Cortex of kidney (tissue), 1 donor: ENCODE measurements at places on chromosomes 16 and 17.

- no peak for DNase-seq
These were observed 70.2 kb downstream of the HIC1 start for GRCh38 chr17:2125013-2125535.

- DNase-seq, result no peak
These were observed 13.9 kb upstream of the NCBP3 start for GRCh38 chr17:3859940-3860339.

- no peak for DNase-seq
These were observed 16.7 kb downstream of the ARL2BP start for GRCh38 chr16:57261806-57262205.

GRCh38 chr17:78323826-78324390, 36.0 kb downstream of the SOCS3 start:
- DNase-seq, result no peak

GRCh38 chr17:60665602-60666001, 12.0 kb upstream of the BCAS3 start:
- no peak for DNase-seq

- no peak for DNase-seq
These were observed 265.7 kb upstream of the KCNJ16 start for GRCh38 chr17:69809331-69809730.

DNA sequence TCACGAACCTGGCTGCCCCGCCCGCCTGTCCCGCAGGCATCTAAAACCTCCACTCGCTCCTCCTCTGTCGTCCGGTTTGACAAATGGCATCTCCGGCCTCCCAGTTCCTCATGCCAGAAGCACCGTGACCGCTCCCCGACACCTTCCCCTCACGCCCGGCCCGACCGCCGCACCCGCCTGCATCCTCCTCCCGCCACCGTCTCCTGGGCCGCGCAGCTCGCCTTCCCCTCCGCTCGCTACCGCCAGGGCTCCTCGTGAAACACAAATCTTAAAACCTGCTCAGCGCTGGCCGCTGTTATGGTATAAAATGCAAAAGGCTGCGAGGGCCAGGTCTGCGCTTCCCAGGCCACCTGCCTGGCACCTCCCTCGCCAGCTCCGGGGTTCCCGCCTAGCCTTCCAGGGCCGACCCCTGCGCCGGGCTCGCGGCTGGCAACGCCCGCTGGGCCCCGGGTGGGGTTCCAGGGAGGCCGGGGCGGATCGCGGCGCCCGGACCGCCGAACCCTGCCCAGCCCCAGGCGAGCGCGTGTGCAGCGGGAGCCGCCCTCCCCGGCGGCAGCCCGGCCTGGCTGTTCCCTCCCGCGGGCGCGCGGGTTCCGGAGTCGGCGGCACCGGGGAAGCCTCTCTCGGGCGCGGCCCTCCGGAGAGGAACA, 488 bp downstream of the SPSB3 start:
- no peak for DNase-seq

GRCh38 chr16:10097271-10097670, 85.0 kb downstream of the GRIN2A start:
- no peak for DNase-seq

DNA sequence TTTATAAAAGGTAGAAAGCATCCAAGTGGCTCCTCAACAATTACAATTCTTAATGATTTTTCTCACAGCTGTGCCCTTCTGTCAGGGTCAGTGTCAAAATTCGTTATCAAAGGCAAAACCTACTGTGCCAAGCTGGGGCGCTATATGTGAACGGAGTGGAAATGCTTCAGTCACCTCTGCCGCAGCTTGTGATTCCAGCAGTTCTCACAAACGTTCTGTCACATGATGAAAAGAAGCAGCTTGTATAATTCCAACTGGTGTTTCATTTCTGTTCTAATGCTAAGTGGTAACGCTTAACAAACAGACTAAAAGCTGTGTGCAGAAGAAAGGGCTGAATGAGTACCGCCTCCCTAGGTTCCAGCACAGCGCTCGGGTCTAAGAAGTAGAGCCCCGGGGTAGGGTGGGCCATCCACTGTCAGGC, 14.2 kb downstream of the PLD6 start:
- DNase-seq, result no peak

GRCh38 chr17:67053438-67054000, 9.2 kb downstream of the CACNG1 start:
- DNase-seq, result no peak

- DNase-seq, result no peak
These were observed 60.4 kb upstream of the MRC2 start for GRCh38 chr17:62566996-62567578.

GRCh38 chr17:6627019-6627418, 13.5 kb downstream of the KIAA0753 start:
- no peak for DNase-seq

GRCh38 chr17:979539-980405, at the start of gene NXN:
Gene NXN, minus strand, starts transcription at chr17:979776.
- no peak for DNase-seq

DNA sequence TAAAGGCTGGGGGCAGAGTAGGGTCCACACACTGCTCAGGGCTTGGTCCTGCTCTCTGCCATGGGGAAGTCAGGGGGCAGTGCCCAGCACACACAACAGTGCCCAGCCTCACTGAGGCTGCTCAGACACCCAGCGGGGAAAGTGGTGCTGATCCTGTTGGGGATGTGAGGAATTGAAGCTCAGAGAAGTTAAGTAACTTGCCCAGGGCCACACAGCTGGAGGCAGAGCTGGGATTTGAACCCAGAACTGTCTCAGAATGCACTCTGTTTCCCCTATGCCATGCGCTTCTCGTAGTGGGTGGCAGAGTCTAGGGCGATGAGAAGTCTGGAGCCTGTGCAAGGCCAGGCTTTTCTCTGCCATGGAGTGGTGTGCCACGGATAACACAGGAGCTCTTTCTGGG, 59.3 kb downstream of the SDK2 start:
- DNase-seq, result no peak

GRCh38 chr17:6596511-6596910, 40.2 kb upstream of the PITPNM3 start:
- no peak for DNase-seq

- DNase-seq, result no peak
These were observed 15.9 kb downstream of the ANKRD40 start for GRCh38 chr17:50691550-50692447.

GRCh38 chr17:68381076-68381900, 76.0 kb downstream of the WIPI1 start:
- DNase-seq, result no peak

DNA sequence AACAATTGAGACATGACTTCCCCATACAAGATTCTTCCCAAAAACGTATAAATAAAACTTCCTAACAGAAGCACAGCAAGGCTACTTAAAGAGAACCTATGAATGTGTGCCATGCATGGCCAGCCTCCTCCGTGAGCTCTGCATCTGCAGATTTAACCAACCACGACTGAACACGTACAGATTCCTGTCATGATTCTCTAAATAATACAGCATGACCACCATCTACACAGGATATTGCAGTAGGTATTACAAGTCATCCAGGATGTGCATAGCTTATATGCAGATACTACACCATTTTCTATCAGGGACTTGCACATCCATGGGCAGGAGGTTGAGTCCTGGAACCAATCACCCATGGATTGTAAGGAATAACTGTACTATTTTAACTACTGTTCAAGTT, 1.4 kb upstream of the QRICH2 start:
- no peak for DNase-seq

DNA sequence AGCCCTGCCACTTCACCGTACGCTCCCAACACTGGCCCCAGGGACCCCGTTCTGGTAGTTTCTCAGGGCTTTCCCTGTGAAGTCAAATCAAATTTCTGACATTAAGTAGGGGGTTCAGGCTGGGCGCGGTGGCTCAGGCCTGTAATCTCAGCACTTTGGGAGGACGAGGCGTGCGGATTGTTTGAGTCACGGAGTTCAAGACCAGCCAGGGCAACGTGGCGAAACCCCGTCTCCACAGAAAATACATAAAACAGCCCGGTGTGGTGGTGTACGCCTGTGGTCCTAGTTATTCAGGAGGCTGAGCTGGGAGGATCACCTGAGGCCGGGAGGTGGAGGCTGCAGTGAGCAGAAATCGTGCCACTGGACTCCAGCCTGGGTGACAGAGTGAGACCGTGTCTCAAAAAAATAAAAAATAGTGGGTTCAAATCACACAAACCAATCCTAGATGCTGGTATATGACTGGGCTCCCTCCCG, 632 bp downstream of the CYBC1 start:
- DNase-seq, result no peak

- no peak for DNase-seq
These were observed 544.5 kb upstream of the CDH11 start for GRCh38 chr16:65666132-65666941.

GRCh38 chr17:77145612-77146245, 5.0 kb downstream of the SEC14L1 start:
- DNase-seq, result no peak

DNA sequence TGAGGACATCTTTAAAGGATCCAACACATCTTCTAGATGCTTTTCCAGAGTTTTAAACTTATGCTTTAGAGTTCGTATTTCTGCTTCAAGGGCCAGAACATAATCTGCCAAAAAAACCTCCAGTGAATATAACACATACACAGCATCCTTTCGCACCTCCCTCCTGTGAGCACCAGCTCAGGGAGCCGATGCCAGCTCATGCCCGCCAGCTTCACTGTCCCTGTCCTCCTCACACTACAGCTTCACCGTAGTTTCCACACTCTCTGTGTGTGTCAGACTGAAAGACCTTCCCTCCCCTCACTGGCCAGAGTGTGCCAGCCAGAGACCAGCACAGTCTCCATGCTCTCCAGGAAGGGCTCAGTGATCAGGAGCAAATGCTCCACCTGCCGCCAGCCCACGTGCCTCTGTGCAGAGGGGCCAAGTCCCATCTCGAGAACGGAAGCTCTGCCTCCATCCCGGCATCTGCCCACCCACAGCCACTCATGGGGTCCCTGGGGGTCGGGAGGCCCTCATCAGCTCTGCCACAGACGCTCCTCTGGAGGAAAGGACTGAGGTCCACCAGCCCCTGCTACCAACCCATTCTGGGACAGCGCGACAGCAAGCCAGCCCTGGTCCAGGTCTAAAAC, 40.8 kb downstream of the CCDC57 start:
- DNase-seq, result no peak

DNA sequence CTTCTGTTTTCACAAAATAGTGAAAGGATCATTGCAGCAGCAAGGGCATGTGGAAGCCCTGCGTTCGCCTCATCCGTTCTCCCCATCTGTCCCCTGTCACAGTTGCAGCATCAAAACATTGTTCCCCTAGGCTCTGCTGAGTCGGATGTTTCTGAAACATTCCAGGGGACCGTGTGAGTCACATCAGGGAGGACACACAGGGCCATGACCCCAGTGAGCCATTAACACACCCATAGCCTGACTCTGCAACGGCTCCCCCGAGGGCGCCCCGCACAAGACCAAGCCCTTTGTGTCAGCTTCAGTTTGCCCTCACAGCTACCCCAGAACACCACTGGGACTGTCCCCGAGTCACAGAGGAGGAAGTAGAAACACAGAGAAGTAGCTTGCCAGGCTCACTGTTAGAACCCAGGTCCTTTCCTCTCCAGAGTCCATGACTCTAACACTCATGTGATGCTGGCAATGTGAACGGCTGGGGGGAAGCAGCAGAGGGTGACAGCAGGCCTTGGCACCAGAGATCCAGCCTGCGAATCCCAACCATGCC, 63.3 kb upstream of the HSBP1 start:
- DNase-seq, result no peak
